ENCODE measurements at places on chromosomes 12 and 14.
A peak's percentile ranks its signal among the peaks of the same experiment; 100 is the strongest.

DNA sequence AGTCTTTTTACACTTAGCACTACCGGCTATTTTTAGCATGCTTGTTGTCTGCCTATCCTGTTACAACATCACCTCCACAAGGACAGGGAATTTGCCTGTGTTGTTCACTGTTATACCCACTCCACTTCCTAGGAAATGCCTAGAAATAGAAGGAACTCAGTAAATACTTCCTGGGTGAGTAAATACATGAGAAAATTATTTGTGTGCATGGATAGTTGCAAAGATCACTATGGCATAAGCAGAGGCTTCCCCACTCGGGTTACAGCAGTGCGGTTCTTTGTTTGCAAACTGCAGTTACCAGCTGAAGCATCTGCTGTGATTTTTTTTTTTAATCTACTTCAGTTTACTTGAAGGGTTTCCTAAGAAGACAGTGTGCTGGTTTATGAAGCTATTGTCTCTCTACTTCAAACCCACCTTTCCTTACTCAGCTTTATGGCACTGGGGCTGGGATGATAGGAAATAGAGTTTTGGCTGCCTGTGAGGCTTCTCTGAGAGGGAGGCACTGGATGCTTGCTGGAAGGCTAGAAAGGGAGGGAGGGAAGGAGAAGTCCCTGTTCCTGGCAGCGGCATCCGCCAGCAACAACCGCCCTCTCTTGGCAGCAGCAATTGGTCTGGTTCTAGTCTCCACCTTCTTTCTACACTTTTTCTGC lies 29.0 kb downstream of the PDE6H start:
- DNase-seq = peak; percentile 63

- no peak for DNase-seq
Measured at GRCh38 chr14:105368910-105369652, 29.3 kb upstream of the TEX22 start.

GRCh38 chr12:68932128-68932960 lies 627 bp downstream of the CPM start:
- DNase-seq = no peak

- peak; percentile 74 for DNase-seq
Measured at GRCh38 chr12:96889273-96889933, 17.7 kb upstream of the NEDD1 start.

DNA sequence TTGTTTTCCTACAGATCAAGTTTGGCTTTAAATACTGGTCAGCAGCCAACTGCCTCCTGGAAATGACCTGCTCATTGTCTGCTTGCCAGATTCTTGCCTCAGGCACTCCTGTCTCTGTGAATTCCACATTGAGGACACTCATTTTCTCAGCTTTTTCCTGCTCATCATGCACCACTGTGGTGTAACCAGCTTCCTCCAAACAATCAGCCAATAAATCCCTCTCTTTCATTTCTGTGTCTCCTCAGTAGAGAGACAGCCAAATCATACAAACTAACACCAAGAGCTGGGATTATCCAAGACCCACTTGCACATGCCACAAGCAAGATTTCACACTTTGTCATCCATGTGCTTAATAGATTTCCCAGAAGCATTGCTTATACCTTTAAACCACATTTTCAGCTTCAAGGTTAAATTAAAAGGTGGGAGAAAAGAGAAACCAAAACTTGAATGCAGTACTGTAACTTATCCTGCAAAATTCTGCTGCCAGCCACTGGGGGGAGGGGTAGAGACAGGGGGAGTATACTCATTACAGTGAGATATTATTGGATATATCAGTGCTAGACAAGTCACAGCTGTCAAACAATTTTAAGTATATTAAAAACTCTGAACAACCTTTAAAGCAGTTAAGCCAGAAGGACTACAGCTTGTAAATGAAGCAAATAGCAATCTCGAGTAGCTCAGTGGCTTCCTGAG lies 105.0 kb downstream of the PPP2R5E start:
- peak; percentile 95 for DNase-seq

DNA sequence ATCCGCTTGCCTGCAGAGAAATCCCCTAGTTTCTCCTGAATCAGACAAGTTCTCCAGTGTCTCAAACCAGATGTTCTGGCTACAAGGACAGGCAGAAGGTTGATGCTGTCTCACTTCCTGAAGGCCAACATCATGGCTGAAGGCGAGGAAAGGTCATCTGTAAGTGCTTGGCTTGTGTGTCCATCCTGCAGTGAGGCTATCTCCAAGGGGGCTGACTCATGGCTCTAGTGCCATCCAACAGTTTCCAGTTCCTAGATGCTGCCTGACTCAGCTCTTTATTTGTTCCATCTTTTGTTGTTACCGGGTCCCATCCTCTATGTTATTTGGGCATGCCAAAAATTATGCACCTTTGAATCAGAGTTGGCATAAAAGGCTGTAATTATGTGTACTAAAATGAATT lies 232.1 kb upstream of the TBX3 start:
- DNase-seq = no peak
